ENCODE measurements at places on chromosomes 11 and 22.
A peak's percentile ranks its signal among the peaks of the same experiment; 100 is the strongest.

GRCh38 chr11:128726458-128727139 is 32.7 kb downstream of the FLI1 start:
- H3K4me1 ChIP-seq, result peaks cover 31% of the 10 kb centered on the region
- DNase-seq, result no peak
- H3K4me3 ChIP-seq, result no peak overlapping the region
- H3K27ac ChIP-seq, result no peak overlapping the region
- peaks cover 3% of the 10 kb centered on the region for H3K36me3 ChIP-seq
- no peaks in the 10 kb centered on the region for H3K27me3 ChIP-seq

DNA sequence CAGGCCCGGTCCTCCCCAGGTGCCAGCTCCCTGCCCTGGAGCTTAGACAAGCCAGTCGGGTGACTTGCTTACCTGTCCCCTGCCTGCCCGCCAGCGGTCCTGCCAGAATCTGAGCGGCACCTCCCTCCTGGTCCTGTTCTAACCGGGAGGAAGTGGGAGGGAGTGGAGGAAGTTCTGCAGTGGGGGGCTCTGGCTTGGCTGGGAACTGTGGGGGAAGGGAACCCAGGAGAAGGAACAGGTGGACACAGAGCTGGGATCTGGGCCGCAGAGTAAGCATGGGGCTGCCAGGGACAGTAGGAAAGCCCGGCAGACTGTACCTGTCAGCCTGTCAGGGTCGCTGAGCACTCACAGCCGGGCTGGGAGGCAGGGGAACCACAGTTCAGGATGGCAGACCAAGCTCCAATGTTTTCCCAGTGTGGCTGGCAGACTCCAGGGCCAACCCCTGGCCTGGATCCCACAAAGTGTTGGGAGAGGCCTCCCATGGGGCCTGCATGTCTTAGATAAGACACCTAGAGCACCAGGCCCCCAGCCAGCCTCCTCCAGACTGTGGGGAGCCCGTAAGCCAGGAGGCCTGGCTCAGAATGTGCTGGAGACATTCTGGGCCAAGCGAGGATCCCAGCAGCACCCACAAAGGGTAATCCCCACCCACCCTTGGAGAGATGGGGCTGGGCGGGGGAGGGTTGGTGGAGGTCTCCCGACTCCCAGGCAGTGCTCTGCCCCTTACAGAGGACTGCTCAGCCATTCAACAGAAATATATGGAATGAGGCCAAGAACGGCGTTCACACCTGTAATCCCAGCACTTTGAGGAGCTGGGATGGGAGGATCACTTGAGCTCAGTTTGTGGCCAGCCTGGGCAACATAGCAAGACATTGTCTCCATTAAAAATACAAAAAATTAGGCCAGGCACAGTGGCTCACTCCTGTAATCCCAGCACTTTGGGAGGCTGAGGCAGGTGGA is 2.3 kb downstream of the CYB5R3 start:
- H3K4me3 ChIP-seq, result peak overlapping the region; percentile 95
- H3K27me3 ChIP-seq, result no peaks in the 10 kb centered on the region
- no peaks in the 10 kb centered on the region for H3K36me3 ChIP-seq
- peak overlapping the region; percentile 98 for H3K27ac ChIP-seq

DNA sequence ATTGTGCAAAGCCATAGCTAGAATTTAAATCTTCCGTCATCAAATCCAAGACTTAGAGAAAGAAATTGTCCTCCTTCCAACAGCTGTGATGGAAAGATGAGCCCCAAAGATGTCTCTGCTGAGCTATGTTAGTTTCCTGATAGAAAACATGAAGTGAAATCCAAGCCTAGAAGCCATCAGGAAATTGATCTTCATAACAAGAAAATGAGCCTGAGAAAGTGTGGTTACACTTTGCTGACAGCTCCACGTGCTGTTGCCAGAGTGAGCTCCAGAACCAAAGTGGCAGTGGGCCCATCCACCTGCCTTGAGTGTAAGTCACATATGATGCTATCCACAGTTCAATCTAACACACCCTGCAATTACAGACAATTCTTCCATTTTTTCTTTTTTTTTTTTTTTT is 58.0 kb upstream of the UBASH3B start:
- no peak overlapping the region for H3K4me3 ChIP-seq
- DNase-seq, result no peak
- no peak overlapping the region for H3K27ac ChIP-seq

DNA sequence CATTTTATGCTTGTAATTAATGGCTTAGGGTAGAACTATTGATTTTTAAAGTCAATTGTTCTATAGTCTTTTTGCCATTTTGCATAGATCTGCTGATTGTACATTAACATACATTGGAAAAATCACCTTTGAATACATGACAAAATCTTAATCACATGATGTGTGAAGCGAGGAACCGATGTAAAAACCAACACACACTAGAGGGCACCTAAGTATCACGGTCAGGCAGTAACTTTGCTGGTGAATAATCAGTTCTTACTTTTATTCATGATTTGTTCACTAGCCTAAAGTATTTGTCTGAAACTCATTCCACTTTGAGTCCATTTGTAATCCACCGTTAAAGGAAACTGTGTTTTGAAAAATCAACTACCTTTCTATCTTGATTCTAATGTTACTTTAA is 28.2 kb downstream of the JHY start:
- H3K27ac ChIP-seq, result no peak overlapping the region
- no peak for DNase-seq
- H3K4me3 ChIP-seq, result no peak overlapping the region
- H3K4me1 ChIP-seq, result no peaks in the 10 kb centered on the region

GRCh38 chr11:114912826-114913225 is 234.5 kb downstream of the NXPE2 start:
- H3K36me3 ChIP-seq, result no peaks in the 10 kb centered on the region
- no peak overlapping the region for H3K27ac ChIP-seq
- peaks cover 8% of the 10 kb centered on the region for H3K27me3 ChIP-seq
- no peak overlapping the region for H3K4me3 ChIP-seq
- no peak for DNase-seq

- DNase-seq, result no peak
- no peak overlapping the region for H3K27ac ChIP-seq
- H3K36me3 ChIP-seq, result no peaks in the 10 kb centered on the region
- H3K27me3 ChIP-seq, result no peaks in the 10 kb centered on the region
- H3K4me1 ChIP-seq, result peaks cover 10% of the 10 kb centered on the region
- no peak overlapping the region for H3K4me3 ChIP-seq
These were observed 5.1 kb upstream of the C11orf24 start for GRCh38 chr11:68276861-68277260.

- H3K36me3 ChIP-seq, result no peaks in the 10 kb centered on the region
- no peak for DNase-seq
- H3K4me3 ChIP-seq, result no peak overlapping the region
- no peak overlapping the region for H3K27ac ChIP-seq
These were observed 48.4 kb upstream of the HEPHL1 start for GRCh38 chr11:93972790-93973189.

- no peaks in the 10 kb centered on the region for H3K36me3 ChIP-seq
- no peak overlapping the region for H3K4me3 ChIP-seq
- no peak for DNase-seq
- H3K27me3 ChIP-seq, result no peaks in the 10 kb centered on the region
These were observed 14.1 kb downstream of the POLA2 start for GRCh38 chr11:65275906-65276305.

DNA sequence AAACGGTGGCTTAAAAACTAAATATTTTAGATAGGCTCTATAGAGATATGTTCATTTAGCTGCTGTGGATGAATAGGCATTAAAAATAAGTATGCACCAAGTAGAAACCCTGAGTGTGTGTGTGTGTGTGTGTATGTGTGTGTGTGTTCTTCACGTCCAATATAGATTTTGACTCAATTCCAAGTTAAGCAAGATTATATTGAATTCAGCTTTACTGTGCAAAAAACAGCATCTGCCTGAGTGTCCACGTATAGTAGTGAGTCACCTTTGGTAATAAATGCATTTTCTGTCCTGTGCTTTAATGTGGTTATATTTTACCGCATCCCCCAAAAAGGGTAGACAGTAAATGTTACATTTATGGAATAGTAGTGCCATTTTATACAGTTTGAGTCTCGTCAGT is 71.2 kb downstream of the PDHX start:
- H3K4me1 ChIP-seq, result peaks cover 29% of the 10 kb centered on the region
- DNase-seq, result no peak
- H3K4me3 ChIP-seq, result no peak overlapping the region
- peaks cover 13% of the 10 kb centered on the region for H3K36me3 ChIP-seq
- H3K27me3 ChIP-seq, result no peaks in the 10 kb centered on the region
- H3K27ac ChIP-seq, result no peak overlapping the region

DNA sequence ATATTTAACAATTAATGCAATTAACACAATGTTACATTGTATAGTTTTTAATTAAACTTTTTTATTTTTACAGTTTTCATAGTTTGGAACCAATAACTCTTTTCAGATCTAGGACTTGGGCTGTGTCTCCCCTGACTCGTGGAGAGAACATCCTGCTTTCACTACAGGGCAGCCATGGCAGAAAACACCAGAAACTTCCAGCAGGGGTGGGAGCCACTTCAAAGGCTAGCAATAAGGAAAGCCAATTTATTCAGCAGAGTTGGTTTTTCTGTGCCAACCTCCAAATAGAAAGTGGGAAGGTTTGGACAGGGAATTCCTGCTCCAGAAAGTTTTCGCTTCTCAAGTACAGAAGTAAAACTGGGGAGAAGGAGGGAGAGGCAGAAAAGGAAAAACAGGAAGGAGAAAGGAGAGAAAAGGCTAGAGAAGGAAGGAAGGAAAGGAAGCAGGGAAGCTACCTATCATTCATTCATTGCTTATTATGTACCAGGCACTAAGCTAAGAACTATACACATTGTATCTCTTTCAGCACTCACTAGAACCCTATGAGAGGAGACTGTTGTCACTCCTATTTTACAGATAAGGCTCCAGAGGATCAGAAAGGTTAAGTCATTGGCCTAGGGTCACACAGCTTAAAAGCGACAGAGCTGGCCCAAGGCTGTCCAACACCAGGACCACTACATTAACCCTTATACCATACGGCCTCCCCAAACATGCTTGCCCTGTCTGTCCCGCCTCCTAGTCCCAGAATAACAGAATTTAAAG is 54.8 kb upstream of the CREB3L1 start:
- no peak for DNase-seq
- no peak overlapping the region for H3K27ac ChIP-seq
- no peak overlapping the region for H3K4me3 ChIP-seq
- H3K27me3 ChIP-seq, result peaks cover 9% of the 10 kb centered on the region

DNA sequence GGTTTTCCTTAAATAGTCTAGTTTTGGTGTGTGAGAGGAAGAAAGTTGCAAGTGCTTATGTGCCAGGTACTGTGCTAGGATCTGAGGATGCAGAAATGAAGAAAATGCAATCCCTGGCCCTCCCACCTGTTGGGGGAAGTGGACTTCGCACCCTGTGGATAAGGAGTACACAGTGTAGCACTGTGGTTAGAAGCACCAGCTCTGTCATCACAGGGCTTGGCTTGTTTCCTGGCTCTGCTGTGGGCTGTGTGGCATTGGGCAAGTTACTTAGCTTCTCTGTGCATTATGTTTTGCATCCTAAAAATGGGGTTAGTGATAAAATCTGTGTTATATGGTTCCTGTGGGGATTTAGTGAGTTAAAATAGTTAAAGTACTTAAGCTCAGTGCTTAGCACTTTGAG is 68.2 kb downstream of the ENDOD1 start:
- DNase-seq, result no peak
- no peaks in the 10 kb centered on the region for H3K36me3 ChIP-seq
- H3K4me1 ChIP-seq, result peaks cover 31% of the 10 kb centered on the region
- H3K27me3 ChIP-seq, result no peaks in the 10 kb centered on the region
- H3K27ac ChIP-seq, result peak overlapping the region; percentile 51
- H3K4me3 ChIP-seq, result no peak overlapping the region

GRCh38 chr22:27987557-27987956 is 68.5 kb upstream of the PITPNB start:
- H3K4me1 ChIP-seq, result peaks cover 25% of the 10 kb centered on the region
- no peak overlapping the region for H3K4me3 ChIP-seq
- peaks cover 24% of the 10 kb centered on the region for H3K36me3 ChIP-seq
- peak overlapping the region; percentile 77 for H3K27ac ChIP-seq

- peak overlapping the region; percentile 95 for H3K27ac ChIP-seq
- no peaks in the 10 kb centered on the region for H3K27me3 ChIP-seq
- no peaks in the 10 kb centered on the region for H3K36me3 ChIP-seq
- peak overlapping the region; percentile 63 for H3K4me3 ChIP-seq
- DNase-seq, result no peak
These were observed 368.6 kb upstream of the B3GAT1 start for GRCh38 chr11:134780486-134781147.

GRCh38 chr11:120634706-120635105 is 123.2 kb downstream of the GRIK4 start:
- no peaks in the 10 kb centered on the region for H3K36me3 ChIP-seq
- no peak for DNase-seq
- H3K4me1 ChIP-seq, result no peaks in the 10 kb centered on the region
- H3K27ac ChIP-seq, result no peak overlapping the region
- no peak overlapping the region for H3K4me3 ChIP-seq

- no peaks in the 10 kb centered on the region for H3K36me3 ChIP-seq
- no peak overlapping the region for H3K27ac ChIP-seq
- DNase-seq, result no peak
These were observed 123.8 kb downstream of the WT1 start for GRCh38 chr11:32311346-32312065.

GRCh38 chr22:37353839-37354238 is 71.5 kb downstream of the CYTH4 start:
- H3K27ac ChIP-seq, result no peak overlapping the region
- H3K4me1 ChIP-seq, result peaks cover under 1% of the 10 kb centered on the region
- H3K36me3 ChIP-seq, result no peaks in the 10 kb centered on the region
- peaks cover 23% of the 10 kb centered on the region for H3K27me3 ChIP-seq

GRCh38 chr22:23688121-23688520 is 2.7 kb upstream of the RGL4 start:
- peaks cover 20% of the 10 kb centered on the region for H3K36me3 ChIP-seq
- DNase-seq, result peak; percentile 52
- no peaks in the 10 kb centered on the region for H3K27me3 ChIP-seq
- H3K4me1 ChIP-seq, result peaks cover 5% of the 10 kb centered on the region
- no peak overlapping the region for H3K27ac ChIP-seq

- H3K4me3 ChIP-seq, result no peak overlapping the region
- H3K4me1 ChIP-seq, result peaks cover 43% of the 10 kb centered on the region
These were observed 181.8 kb downstream of the NAV2 start for GRCh38 chr11:19894404-19894803.

DNA sequence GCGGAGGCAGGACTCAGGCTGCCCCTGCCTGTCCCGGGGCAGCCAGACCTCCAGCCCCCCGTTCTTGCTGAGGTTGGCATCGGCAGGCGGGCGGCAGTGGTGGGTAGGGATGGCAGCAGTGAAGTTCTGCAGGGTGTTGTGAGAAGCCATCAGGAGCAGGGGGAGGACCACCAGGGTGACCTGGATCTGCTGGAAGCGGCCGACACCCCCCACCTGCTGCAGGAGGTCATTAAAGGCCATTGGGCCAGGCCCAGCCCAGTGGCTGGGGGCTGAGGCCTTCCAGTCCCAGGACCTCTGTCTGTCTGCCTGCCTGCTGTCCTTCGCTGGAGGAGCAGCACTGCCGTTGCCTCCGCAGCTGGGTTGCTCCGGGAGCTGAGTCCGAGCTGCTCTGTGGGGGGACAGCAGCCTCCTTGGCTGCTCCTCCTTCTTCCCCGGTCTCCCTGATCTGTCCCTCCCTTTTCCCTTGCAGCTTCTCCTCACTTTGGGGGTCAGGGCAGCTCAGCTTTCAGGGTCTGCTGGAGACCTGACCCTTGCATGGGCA is at the start of gene SLC22A6:
TSS of gene SLC22A6 (minus strand) at position 517 of the 541 bp plus-strand sequence. CDS start at position 240, 277 bp downstream.
- no peak for DNase-seq
- H3K4me3 ChIP-seq, result no peak within 1 kb of the TSS
- no peaks in the 10 kb centered on the region for H3K36me3 ChIP-seq
- H3K27me3 ChIP-seq, result peaks cover 44% of the 10 kb centered on the region
- H3K4me1 ChIP-seq, result no peaks in the 10 kb centered on the region
- no peak within 1 kb of the TSS for H3K27ac ChIP-seq

- peaks cover 2% of the 10 kb centered on the region for H3K36me3 ChIP-seq
- peaks cover 2% of the 10 kb centered on the region for H3K27me3 ChIP-seq
- DNase-seq, result peak; percentile 79
- no peak overlapping the region for H3K4me3 ChIP-seq
- H3K4me1 ChIP-seq, result peaks cover 15% of the 10 kb centered on the region
These were observed 453.9 kb downstream of the BRD1 start for GRCh38 chr22:49373801-49374226.

Measured in chondrocyte (in vitro differentiated cells).